ENCODE measurements at places on chromosomes 16 and 17.
A peak's percentile ranks its signal among the peaks of the same experiment; 100 is the strongest.

DNA sequence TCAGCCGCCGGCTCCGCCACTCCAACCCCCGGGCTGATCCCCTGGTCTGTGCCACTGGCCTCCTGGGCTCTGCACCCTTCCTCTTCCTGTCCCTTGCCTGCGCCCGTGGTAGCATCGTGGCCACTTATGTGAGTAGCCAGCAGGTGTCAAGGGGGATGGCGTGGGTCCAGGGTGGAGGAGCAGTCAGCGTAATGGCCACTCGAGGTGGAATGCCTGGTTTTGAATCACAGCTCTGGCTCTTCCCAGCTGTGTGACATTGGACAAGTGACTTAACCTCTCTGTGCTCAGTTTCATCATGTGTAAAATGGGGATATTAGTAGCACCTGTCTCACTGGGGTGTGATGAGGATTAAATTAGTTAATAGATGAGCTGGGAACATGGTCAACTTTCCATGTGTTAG is 2.4 kb upstream of the LAT start:
- DNase-seq: no peak

DNA sequence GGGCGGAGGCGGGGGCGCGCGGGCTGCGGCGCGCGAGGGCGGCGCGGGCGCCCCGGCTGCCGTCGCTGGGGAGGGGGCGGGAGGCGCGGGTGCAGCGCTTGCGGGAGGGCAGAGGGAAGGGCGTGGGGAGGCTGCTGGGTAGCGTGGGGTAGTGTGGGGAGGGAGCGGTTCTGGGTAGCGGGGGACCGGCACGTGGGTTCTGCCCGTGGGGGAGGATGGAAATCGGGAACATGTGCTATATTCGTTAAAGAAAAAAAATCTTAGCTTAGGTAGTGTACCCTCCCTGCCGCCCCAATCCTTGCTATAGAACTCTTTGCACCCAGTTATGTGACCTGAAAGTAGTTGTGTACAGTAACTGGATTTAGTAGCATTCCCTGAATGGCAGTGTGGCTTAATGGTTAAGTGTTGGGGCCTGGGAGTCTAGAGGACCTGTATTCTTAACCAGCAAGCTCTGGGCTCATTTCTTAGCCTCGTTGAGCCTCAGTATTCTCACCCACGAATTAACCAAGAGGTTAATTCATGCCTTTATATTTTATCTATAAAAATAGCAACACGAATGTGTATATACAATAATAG is 646 bp downstream of the RABEP1 start:
- DNase-seq: no peak

- peak; percentile 37 for DNase-seq
Observed at GRCh38 chr16:81006211-81006812, 373 bp downstream of the CMC2 start.

DNA sequence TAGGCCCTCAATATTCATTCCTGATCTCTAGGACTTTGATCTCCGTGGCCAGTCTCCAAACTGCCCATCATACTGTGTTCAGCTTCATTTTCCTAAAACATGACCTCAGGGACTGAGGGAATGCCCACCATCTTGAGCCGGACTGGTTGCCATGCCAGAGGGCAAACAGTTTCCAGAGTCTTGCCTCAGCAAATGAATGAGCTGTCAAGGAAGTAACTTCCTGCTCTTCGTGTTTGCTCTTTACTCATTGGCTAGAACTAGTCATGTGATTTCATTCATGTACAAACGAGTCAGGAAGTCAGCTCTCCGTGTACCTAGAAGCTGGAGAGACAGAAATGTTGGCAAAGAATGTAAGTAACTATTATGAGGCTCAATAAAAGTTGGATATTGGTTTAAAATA is 50.2 kb downstream of the ANKFN1 start:
- peak; percentile 41 for DNase-seq

GRCh38 chr16:70466805-70467076 is 12.3 kb downstream of the FCSK start:
- DNase-seq: no peak

DNA sequence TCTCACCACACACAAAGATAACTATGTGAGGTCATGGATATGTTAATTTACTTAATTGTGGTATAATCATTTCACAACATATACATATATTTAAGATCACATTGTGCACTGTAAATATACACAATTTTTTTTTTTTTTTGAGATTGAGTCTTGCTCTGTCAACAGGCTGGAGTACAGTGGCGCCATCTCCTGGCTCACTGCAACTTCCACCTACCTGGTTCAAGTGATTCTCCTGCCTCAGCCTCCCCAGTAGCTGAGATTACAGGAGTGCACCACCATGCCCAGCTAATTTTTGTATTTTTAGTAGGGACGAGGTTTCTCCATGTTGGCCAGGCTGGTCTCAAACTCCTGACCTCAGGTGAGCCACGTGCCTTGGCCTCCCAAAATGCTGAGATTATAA is 11.5 kb upstream of the PRSS54 start:
- DNase-seq: no peak

- DNase-seq: no peak
Observed at GRCh38 chr16:11972128-11972527, 4.4 kb upstream of the SNX29 start.

GRCh38 chr16:2082171-2082982 is 34.6 kb downstream of the TSC2 start:
- no peak for DNase-seq

DNA sequence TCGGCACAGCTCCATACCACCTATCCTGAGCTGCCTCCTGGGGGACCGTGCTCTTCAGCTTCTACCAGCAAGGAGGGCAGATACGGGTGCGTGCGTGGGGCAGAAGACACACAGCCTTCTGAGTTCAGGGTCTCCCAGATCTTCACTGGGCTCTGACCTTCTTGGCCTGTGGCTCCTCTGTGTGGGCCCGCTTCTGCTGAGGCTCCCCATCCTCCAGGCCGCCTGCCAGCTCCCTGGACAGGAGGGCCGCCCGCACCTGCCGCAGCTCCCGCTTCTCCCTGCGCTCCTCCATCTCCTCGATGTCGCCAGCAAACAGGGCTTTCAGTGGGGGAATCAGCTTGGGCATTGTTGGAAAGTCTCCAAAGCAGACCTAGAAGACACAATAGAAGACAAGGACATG is 25.2 kb downstream of the ELAC2 start:
- DNase-seq: no peak

DNA sequence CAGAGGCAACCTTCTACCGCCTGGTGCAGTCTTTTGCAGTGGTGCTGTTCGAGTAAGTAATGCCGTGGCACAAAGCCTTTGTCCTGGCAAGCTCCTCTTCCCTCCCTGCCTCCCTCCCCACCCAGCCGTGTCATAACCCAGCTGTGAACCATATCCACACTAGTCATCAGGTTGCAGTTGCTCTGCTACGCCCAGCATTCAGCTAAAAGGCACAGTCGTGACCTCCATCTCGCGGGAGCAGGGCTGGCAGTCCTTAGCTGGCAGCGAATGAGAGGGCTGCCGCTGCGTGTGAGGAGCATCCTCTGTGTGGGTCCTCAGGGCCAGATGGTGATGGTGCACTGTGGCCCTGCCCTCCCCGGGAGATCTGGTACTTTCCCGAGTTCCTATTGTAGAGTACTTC is 39.3 kb downstream of the CIBAR2 start:
- DNase-seq: no peak

GRCh38 chr16:12265108-12265507 is 288.6 kb downstream of the SNX29 start:
- no peak for DNase-seq

DNA sequence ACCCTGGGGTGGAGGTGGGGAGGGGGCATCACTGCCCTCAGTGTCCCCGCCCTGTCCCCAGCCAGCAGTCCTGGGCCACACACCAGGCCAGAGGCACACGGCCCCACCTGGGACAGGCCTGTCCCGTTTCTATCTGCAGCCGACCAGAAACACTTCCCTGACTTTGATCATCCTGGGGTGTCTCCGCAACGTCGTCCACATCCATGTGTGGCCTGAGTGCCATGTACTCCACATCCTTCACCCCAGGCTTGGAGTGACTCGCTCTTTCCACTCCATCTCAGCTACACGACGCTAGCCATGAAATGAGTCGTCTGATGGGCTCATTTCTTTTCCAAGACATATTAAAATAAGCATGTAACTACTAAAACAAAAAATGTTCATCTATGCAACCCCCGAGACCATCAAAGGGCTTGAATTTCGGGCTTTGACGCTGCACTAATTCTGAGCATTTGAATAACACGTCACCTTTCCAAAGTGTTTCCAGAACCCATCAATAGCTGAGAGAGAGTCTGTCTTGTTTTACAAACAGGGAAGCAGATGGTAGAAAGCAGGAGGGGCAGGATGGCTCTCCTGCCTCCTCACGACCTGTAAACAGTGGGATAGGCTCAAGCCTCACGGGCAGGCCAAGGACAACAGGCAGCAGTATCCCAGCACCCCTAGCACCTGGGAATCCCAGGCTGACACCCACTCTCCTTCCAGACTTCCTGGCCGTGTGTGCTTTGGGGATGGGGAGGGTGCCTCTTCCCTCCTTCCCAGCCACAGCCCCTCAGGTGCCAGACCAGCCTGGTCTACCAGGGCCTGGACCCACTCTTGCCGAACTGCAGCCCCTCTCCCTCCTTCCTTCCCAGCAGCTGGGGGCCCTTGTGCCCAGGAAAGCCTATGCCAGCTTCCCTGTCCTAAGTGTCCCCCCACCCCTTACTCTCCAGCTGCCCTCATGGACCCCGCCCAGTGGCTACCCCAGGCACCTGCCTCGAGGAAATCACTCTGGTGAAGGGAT is 20.0 kb upstream of the RASD1 start:
- DNase-seq: peak; percentile 62

GRCh38 chr17:38577244-38577643 is 28.5 kb downstream of the SRCIN1 start:
- no peak for DNase-seq

DNA sequence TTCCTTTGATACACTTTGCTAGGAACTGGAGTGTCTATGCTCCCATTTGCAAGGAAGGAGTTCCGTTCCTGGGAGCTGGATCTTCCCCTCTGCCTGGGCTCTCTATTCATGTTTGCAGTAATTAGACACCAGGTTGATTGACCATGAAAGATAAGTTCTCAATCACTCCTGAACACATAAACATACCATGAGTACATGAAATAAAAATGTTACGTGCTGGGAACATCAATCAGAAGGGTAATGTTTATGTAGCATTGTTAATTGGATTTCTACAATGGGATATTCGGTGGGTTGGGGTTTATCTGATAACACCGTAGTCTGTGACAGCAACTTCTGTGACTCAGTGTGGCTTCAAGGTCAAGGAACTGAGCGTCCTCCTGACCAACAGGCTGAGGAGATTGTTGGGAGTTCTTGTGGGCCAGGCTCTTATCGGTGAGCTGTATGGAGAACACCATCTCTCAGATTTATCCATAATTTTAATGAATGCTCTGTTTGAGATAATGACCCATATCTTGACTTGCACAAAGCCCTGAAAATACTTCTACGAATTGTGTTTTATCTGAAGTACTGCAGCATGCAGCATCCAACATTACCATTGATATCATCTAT is 136.4 kb downstream of the NPIPB5 start:
- no peak for DNase-seq

Data from RCC 7860 (cell line).